Tibial nerve (tissue), 4 donors: ENCODE measurements at places on chromosomes 3 and 15. TPM values are rescaled to one million over a fixed set of nuclear protein-coding genes. Genes with fewer than 3 reads are reported as not detected.

- DNase-seq, result no peak
Measured at GRCh38 chr3:181292984-181293383, 303.4 kb upstream of the DNAJC19 start.

- DNase-seq, result no peak
Measured at GRCh38 chr3:49593041-49593440, 38.8 kb downstream of the BSN start.

The CRELD1 gene
- 18.2 TPM for total RNA-seq

- no peak for DNase-seq
Measured at GRCh38 chr15:67372986-67373675, 118.5 kb downstream of the IQCH start.

- peak; percentile 38 for DNase-seq
Measured at GRCh38 chr3:139561959-139562676, 22.6 kb upstream of the RBP1 start.

The THRB gene
- 10.3 TPM for total RNA-seq

- no peak for DNase-seq
Measured at GRCh38 chr3:190558316-190558715, 44.4 kb downstream of the IL1RAP start.

GRCh38 chr3:190645932-190646460 is 132.1 kb downstream of the IL1RAP start:
- DNase-seq, result no peak

- DNase-seq, result no peak
Measured at GRCh38 chr15:90266485-90266884, 1.0 kb downstream of the NGRN start.

GRCh38 chr3:107772016-107772415 is 249.3 kb downstream of the BBX start:
- no peak for DNase-seq

The UCN2 gene
- total RNA-seq, result 1.5 TPM

The FMN1 gene
- total RNA-seq, result 19.7 TPM

GRCh38 chr3:45526441-45526840 is 68.1 kb upstream of the LIMD1 start:
- no peak for DNase-seq

DNA sequence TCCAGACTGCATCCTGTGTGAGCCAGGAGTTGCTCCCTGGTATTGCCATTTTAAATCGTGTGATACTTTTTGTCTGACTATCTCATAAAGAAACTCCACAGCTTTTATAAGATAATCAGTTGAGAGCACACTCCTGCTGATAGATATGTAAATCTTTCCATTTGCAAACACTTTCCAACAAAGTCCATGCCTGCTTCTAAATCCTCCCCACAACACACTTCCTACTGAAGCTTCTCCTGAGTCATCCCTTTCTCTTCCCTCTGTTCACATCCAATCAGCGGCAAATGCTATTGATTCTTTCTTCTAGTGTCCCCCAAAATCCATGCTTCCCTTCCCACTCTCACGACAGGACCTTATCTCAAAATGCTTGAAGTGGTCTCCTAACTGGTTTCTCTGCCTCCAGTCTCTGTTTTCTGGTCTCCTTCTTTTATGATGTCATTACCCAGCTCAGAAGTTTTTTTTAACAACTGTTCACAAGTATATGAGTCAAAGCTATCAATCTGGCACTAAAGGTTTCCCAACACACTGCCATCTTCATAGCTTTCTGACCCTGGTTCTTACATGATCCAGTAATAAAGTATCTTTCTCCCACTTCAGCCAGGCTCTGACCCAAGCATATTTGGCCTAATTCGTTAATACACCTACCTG is 4.5 kb upstream of the WWTR1 start:
- no peak for DNase-seq

The C15orf61 gene
- 8.5 TPM for total RNA-seq

DNA sequence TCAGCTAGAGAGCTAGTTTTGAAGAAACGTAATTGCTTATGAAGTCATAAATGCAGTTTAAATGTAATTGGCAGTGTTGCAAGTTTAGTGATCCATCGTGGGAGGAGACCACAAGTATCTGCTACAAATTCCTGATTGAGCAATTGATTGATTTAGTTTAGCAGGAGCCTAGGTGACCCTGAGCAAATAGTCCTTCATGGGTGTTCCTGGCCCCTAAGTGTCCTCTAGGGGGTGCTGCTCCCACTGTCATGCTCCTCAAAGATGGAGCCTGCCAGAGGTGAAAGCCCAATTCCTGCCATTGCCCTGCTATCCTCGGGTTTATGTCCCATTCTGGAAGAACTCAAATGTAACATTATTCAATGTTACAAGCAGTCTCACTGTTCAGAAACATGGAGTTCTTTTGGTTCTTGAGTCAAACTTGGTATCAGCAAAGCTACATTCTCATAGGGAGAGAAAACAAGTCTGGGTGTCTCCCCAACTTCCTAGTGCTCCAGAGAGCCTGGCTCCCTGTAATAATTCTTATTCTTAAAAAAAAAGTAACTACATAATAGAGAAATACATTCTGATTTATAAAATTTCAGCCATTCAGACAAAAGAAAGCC is 29.8 kb upstream of the SENP5 start:
- DNase-seq, result peak; percentile 70

GRCh38 chr3:186789554-186790260 is 6.3 kb downstream of the EIF4A2 start:
- DNase-seq, result no peak

DNA sequence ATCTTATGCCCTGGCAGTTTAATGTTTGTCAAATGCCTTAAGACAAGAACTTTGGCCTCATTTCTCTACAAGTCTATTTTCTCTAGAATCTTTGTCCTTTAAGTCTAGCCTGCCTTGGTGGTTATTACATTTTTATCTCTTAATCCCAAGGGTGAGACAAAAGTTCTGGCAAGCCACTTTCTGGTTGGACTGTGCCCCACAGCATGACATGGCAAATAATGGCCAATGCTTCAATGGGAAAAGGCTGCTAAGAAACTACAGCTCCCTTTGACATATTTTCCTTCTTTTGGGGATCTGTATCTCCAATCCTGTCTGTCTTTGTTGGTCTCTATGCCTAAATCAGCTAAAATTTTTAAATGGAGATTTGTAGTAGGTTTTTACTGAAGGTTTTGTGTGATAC is 181.6 kb upstream of the MBNL1 start:
- DNase-seq, result no peak

The SLC2A2 gene
- not detected for total RNA-seq

The C3orf49 gene
- not detected for total RNA-seq

GRCh38 chr15:69061414-69061842 is 46.9 kb downstream of the NOX5 start:
- DNase-seq, result no peak

The PIF1 gene
- not detected for total RNA-seq

The NRROS gene
- total RNA-seq, result 16.4 TPM

DNA sequence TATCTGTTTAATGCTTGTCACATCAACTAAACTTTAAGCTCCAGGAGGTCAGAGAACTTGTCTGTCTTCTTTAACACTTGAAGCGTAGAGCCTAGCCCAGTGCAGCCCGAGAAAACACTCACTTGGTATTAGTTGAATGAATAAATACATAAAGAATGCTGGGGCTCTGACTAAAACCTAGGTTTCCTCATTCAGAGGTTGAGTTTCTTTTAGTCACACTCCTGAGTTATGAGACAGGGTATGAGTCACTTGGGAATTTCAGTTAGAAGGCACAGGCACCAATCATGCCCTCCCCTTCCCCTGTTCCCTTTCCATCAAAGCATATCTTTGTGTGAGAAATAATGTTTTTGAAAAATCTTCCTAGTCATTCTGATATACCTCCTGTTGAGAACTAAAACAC is 589.8 kb upstream of the DPPA4 start:
- DNase-seq, result no peak

GRCh38 chr15:69403594-69403993 is 10.6 kb upstream of the KIF23 start:
- no peak for DNase-seq

- no peak for DNase-seq
Measured at GRCh38 chr3:17983106-17983505, 240.7 kb upstream of the TBC1D5 start.

DNA sequence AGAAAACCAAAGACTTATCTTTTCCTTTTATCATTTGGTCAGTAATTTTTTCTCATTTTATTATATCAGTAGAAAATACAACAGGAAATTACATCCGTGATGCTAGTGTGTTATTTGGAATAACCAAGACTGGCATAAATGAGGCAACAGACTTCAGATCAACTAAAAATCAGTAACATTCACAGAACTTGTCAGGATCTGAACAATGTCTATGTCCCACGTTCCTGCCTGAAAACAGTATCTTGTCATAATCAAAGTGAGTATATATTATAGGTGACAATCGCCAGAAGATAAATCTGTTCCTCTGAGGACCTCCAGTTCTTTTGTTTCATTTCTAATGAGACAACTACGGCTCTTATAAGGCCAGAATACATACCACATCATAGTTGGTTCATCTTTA is 41.8 kb downstream of the MYH15 start:
- DNase-seq, result no peak

DNA sequence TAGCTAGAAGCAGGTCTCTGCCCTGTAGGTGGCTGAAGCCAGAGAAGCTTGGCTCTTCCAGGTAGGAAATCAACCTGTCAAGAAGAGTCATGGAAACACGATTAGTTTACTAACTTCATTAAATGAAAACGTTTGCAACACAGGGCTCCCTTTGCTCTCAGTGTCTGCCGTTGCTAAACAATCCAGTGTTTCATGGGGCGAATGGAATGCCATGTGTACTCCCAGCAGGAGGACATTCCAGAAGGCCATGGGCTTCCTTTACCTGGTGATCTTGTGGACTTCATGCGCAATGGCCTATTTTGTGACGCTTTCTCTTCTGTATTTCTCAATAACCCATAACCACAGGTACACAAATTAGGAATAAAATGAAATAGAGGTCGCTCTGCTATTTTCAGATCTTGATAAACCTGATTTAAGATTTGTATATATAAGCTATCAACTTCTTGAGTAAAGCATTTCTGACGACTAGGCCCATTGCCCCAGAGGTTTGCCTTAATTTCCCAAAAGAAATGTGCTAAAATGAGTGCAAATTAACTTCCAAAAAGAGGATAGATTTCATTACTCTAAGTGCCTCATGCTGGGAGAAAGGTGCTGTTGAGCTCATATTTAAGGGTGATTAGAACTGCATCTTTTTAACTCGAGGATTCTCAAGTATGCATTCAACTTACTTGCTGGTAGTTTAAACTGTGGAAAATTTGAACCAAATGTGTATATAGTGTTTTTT is 171.0 kb downstream of the EPHA3 start:
- DNase-seq, result no peak

The SCN5A gene
- total RNA-seq, result 1.0 TPM

The BCL6 gene
- total RNA-seq, result 272 TPM

The CCDC39 gene
- total RNA-seq, result not detected

DNA sequence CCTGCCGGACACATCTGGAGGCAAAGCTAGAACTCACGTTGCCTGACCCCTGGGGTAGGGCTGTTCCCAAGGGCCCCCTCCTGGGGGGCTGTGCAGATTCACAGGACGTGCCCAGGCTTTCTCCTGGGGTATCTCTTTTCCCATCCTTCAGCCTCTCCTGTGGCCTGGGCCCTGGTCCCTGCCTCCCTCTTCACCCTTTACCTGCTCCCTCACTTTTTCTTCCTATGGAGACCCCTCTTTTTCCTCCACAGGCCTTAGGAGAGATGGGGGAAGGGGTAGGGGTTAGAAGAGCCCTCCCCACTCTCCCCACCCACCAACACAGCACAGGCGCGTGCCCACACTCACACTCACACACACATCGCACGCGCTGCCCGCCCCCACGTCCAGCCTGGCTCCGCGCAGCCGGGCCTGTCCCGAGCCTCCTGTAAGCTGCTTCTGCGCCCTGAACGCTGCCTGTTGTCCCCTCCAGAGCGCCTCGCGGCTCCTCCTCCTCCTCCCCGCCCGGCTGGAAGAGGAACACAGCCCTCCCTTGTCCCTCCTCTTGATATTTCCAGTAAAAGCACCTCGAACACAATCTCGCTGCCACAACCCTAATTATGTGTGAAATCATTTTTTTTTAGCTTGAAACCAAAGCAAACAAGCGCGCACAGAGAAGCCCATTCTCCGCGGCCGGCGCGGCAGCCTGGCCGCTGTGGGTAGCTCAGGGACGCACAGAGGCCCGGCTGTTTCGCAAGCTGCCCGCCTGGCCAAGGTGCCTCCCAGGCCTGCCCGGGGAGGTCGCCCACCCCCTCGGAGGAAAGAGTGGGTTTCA is 33.9 kb upstream of the ACAN start:
- DNase-seq, result no peak

GRCh38 chr3:46517016-46517783 is 19.4 kb downstream of the RTP3 start:
- no peak for DNase-seq

The IL5RA gene
- not detected for total RNA-seq

DNA sequence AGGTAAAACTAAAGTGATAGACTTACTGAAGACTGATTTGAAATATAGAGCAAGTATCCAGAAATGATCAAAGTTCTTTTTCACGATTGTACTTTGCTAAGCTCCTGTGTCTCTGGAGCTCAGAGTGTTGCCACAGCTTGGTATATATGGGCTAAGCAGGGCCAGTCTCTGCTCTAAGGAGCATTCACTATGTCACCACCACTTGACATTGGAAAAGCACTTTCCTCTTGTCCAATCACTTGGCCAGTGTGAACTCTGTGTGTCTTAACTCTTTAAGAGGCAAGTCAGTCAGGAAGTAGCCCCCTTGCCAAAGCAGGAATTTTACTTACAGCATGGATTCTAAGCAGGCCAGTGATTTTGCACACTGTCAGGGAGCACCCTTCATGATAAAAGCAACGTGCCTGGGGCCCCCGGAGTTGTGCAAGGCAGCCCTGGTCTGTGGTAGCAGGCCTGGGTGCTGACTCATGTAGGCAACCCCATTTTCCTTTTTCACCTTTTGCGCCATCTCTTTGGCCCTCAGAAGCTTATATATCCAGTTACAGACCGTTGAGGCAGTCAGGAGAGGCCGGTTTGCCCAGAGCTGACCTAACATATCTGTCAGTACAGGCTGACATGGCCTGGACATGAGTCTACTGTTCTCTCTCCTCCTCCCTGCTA is 73.0 kb downstream of the HCN4 start:
- DNase-seq, result no peak

DNA sequence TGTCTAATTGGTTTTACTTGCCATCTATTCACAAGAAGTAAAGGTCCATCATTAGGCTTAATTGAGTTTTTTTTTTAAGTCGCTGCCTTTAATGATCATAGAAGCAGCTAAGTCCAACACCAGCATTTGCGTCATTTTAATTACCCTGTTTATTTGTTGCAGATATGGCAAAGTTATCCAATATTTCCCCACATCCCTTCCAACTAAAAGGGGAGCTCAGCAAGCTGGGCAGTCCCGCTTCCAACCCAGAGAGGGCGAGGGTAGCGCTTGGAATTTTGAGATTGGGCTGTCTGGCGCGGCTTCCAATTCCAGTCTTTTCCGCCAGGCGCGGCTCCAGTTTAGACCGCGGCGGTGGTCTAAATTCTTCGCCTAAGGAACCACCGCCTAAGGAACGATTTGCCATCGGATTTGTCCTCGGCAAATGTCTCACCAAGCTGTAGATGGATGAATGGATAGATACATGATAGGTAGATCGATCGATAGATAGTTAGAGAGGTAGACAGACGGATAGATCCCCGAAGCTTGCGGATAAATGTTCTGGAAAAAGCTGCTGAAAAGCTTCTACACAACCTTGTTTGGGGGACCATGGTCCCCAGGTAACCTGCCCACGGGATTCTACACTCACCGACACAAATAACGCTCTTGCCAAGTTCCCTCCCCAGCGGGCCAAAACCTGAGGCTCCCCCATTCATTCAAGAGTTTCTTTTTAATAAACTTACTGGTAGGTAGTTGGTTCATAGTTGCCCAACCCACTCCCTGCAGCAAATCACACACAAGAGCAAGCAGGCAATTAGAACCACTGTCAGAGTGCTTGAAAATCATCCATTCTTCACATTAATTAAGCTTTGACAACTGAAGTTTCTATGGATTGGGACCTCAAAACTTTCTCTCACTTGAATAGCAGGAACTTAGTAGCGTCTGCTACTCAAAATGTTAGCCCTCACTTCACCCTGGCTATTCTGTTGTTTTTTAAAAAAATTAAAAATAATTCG is 49.1 kb downstream of the ZIC4 start:
- DNase-seq, result no peak
